ENCODE measurements at places on chromosomes 5 and 9. TPM values are rescaled to one million over a fixed set of nuclear protein-coding genes. Genes with fewer than 3 reads are reported as not detected.
A peak's percentile ranks its signal among the peaks of the same experiment; 100 is the strongest.

The PIP5KL1 gene
- 2.5 TPM for total RNA-seq

The DPYSL3 gene
- 135 TPM for total RNA-seq

The MZB1 gene
- not detected for total RNA-seq

DNA sequence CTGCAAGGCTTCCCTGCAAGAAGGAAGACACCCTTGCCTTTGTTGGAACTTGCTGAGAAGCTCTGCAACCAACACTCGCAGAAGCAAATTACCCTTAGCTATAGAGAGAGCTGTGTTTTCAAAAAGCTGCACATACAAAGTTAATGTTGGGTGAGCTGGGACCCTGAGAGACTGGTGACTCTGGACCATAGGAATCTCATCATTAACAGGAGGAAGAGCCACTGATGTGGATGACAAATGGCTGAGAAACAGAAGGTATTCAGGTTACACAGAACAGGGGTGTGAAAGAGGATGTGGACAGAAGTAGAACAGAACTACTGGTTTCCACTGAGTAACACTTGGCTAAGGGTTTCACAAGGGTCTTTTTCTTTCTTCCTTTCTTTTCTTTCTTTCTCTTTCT, 493.5 kb downstream of the IRX1 start:
- peak; percentile 61 for DNase-seq

- DNase-seq: peak; percentile 78
Measured at GRCh38 chr9:70113403-70114022, 69.9 kb downstream of the MAMDC2 start.

DNA sequence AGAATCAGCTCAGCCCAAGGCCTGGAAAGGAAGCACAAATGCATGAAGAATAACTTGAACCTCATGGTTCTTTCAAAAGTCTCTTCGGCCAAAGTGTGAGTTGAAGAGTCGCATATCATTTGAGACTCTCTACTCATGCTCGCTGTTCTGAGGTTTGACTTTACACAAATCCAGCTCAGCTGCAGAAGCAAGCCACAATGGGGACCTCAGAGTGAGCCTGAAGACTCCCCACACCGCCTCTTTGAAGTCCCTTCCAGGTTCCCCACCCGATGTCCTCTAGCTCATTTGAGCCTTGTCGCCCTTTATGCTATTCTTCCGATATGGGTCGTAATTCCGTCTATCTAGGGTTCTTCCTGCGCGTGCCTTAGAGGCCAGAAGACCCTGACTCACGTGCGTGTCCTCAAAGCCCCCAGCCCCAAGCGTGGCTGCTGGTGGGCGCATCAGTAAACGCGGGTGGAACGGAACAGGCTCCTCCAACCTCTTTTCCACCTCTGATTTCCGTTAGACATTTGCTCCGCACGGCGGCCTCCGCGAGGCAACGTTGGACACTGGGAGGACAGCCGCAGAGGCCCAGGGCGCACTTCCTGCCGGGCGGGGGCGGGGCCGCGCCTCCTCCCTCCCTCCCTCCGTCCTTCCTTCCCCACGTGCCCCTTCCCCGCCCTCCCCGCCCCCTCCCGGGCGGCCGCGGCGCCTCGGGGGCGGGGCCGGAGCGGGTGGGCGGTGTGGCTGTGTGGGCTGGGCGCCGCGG, at the start of gene SNX30:
SNX30 (plus strand) TSS at position 745 of the 748 bp plus-strand sequence. CDS start 242 bp downstream, outside the sequence.
- DNase-seq: peak; percentile 86

DNA sequence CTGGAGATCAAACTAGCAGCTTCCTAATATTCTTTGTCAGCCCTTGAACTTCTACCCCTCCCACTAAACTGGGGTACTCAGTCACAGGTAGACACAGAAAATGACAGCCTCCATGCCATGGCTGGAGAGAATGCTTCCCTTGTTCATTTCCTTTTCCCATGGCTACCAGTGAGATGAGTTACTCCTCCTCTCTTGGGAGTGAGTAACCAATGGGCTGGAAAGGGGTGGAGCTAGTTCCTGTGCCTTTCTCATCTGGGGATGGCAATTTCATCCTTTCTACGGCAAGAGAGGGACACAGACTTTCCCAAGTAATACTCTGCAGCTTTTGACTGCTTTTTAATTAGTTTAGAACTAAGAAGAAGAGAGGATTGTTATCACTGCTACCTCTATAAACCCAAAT, 1045.6 kb upstream of the WWC1 start:
- DNase-seq: no peak

DNA sequence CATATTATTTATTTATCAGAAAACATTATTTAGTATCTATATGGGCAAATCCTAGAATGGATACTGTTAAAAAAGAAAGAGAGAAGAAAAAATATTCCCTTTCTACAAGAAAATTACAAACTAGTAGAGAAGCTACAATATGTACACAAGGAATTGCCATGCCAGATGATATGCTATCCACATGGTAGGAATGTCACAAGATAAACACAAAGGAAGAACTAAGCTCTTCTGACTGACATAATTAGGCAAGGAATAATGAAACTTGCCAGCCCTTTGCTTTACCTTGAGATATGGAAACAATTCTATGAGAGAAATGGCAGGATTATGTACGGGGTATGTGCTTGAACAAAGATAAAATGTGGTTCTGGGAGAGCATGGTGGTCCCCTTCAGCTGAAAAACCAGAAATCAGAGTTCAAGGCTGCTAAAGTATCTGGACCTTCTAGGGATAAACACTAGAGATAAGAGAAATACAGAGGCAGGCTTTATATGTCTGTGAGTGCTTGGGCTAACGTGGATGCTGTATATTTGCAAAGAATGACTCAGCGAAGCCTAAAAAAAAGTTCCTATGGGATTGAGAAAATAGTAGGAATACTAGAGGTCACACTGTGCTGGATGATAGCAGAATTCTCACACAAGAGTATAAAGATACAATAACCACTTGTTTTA, 451.6 kb downstream of the TLE1 start:
- DNase-seq: peak; percentile 37

DNA sequence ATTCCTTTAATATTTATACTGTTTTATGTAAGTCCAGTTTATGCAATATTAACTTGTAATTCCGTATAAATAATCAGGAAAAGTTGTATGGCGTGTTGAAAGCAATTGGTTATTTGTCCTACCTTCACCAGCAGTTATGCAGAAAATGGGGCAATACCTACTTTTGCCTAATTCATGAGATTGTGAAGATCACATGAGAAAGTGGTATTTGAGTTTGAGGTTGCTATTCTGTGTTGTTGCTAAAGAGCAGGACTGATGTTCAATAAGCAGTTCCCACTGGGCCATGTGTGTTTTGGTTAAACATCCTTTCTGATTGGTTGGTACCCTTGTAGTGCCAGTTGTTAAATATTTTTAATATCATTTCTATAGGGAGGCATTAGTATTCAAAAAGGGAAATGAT, 3.2 kb downstream of the TGFBR1 start:
- DNase-seq: no peak

The PFN3 gene
- not detected for total RNA-seq

GRCh38 chr5:45847877-45848276, 151.7 kb upstream of the HCN1 start:
- DNase-seq: no peak

The INSL4 gene
- not detected for total RNA-seq

The EGR1 gene
- total RNA-seq: 8.8 TPM

DNA sequence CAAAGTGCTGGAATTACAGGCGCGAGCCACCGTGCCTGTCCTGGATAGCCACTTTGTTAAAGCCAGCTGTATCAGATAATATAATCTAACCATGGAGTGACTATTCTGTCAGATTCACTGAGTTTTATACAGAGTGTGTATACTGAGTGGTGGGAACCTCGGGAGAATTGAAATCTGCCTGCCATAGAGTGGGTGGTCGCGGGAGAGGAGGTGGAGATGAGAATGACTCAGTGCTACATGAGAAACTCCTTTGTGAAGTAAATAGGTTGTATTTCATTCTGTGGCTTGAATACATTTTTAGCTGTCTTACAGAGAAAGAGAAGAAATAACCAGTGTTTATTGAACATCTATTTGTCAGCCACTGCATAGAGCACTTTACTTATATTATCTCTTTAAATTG, 26.4 kb downstream of the ATP6V0E1 start:
- peak; percentile 34 for DNase-seq

All from fibroblast of lung (primary cell).